ENCODE measurements at places on chromosomes 4 and X.
A peak's percentile ranks its signal among the peaks of the same experiment; 100 is the strongest.

DNA sequence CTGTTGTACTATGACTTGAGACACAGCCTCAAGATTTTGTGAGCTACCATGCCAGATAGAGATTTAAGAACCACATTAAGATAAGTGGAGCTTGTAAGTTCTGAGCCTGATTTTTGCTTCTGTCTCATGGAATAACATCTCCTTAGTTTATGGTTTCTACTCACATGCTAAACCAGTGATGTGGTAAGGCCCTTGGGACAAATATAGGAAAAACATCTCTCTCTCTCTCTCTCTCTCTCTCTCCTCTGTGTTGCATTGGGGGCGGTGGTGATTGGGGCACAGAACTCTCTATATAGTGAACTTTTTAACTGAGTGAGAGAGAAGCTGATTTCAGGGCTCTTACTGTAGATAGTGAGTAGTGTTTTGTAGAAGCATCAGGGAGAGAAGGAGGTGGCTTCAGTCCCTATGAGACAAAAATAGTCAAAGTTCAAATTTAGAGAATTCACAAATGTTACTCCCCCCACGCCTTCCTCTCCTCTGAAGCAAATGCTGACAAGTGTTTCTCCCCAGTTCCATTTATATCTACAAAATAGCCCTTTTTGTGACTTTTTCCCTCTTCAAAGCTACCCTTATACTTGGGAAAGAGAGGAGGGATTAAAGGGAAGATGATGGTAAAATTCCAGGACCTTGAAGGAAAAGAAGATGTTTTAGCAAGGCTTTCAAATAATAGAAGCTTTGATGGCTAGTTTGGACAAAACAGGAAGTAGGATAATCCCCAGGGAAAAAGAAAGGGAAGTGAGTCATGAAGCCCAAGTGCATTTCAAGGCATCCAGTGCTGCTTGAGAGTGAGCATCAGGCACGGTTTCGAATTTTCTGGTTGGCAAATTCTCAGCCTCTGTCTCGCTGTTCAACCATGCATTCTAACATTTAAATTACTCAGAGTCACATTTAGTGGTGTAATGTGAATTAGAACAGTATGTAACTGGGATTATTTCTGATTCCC is 134.3 kb upstream of the AP1S2 start:
- peak; percentile 82 for DNase-seq

- no peak for DNase-seq
These were observed 814 bp upstream of the RBM47 start for GRCh38 chr4:40630335-40631021.

GRCh38 chr4:124974152-124974551 is 261.6 kb upstream of the ANKRD50 start:
- DNase-seq = no peak

GRCh38 chrX:28205905-28206304 is 224.7 kb upstream of the DCAF8L1 start:
- no peak for DNase-seq

- DNase-seq = no peak
These were observed 1.6 kb downstream of the SLC49A3 start for GRCh38 chr4:687048-687970.

GRCh38 chr4:168383510-168383909 is 65.0 kb upstream of the DDX60 start:
- DNase-seq = no peak

DNA sequence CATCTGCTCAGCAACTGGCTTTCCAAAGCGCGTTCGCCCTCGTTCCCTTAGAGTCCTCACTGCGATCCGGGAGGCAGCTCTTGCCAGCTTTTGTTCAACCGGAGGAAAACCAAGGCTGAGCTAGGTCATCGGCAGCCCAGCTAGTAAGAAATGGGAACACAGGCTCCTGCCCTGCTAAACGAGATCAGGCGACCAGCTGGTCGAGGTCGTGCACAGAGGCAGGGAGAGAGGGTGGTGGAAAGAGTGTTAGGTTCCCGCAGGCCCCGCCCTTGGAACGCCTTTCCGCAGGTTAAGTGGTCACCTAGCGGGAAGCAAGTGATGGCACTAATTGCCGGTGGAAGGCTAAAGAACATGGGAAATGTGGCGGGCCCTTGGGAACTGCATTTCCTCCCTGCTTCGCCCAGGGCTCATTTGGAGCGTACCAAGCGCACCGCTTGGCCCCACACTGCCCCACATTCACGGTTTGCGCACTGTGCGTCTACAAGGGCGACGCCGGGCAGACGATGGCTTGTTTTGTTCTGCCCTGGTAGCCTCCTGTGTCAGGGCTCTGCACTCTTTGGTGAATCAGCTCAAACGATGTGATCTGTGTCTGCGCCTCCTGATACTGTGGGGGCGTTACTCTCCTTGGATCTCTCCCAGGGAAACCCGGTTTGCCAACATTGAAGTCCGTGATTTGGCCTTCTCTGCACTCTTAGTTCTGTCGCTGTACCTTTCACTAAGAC is 7.2 kb upstream of the PRDM8 start:
- no peak for DNase-seq

DNA sequence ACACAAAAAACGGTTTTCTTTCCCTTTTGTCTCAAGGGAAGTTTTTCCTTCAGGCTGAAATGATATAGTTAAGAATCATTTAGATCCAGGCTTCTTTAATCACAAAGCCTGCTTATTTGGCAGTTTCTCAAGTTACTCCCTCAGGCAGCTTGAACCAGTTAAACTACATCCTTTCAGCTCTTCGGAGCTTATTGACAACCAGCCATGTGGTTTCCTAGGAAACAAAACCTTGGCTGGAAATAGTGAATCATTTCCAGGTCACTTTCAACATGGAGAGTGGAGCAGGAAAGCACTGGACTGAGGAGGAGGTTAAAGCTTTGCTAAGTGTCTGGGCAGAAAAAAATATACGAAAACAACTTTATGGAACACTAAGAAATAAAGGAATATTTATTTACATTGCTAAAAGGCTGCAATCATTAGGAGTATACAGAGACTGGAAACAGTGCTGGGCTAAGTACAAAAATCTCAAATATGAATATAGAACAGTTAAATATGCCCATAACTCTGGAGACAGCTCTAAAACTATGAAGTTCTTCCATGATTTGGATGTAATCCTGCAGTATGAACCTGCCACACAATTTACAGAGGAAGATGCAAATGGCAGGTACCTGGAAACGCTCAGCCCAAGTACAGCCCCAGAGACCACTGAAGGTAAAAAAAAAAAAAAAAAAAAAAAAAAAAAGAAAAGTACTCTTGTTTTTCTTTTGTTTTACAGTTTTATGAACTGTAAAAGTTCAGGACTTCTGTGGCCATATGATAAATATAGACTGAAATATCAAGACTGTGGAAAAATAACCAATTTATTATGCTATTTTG is 23.2 kb upstream of the AASDH start:
- DNase-seq = peak; percentile 96

GRCh38 chr4:36363024-36363423 is 81.6 kb downstream of the DTHD1 start:
- DNase-seq = no peak

- peak; percentile 63 for DNase-seq
These were observed 282.2 kb downstream of the GUCY2F start for GRCh38 chrX:109199726-109200125.

- no peak for DNase-seq
These were observed 137.6 kb downstream of the NPNT start for GRCh38 chr4:106032851-106033286.

- DNase-seq = no peak
These were observed 19.0 kb downstream of the NKX6-1 start for GRCh38 chr4:84480082-84480481.

DNA sequence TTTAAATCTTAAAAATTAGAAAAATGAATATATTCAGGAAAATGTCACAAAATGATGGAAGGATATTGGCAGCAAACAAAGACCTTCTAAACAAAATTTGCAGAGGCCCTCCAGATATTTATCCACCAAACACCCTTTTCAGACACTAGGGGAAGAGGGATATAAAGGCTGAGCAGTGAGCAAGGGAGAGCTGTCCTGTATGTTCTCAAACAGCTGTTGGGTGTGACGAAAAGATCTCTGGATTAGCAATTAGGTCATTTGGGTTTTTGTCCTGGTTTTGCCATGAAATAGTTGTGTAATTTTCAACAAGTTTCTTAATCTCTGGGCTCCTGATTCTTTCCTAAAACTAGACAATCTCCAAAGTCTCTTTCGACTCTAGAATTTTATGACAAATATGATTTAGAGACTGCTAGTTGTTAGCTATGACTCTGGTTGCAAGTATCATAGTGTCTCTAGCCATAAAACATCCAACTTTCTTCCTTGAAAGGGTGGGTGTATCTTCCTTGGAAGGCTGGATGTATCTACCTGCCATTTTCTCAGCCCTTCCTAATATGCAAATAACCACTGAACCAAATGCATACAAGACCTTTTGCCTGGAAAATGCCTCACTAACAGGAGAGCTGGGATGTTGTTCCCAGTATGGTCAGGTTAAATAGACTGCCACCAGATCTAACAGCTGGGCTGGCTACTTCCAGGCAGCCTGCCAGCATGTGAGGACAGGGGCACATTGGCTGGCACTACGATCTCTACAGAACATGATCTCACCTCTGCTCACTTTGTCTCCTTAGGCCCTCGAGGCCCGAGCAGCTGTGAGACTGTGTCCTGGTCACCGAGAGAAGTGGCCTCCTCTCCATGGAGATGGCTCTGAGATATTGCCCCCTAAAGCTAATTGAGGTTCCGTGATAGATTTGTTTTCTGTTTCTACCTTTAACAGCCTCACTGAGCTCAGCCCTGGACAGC is 225.5 kb upstream of the JADE1 start:
- DNase-seq = no peak

DNA sequence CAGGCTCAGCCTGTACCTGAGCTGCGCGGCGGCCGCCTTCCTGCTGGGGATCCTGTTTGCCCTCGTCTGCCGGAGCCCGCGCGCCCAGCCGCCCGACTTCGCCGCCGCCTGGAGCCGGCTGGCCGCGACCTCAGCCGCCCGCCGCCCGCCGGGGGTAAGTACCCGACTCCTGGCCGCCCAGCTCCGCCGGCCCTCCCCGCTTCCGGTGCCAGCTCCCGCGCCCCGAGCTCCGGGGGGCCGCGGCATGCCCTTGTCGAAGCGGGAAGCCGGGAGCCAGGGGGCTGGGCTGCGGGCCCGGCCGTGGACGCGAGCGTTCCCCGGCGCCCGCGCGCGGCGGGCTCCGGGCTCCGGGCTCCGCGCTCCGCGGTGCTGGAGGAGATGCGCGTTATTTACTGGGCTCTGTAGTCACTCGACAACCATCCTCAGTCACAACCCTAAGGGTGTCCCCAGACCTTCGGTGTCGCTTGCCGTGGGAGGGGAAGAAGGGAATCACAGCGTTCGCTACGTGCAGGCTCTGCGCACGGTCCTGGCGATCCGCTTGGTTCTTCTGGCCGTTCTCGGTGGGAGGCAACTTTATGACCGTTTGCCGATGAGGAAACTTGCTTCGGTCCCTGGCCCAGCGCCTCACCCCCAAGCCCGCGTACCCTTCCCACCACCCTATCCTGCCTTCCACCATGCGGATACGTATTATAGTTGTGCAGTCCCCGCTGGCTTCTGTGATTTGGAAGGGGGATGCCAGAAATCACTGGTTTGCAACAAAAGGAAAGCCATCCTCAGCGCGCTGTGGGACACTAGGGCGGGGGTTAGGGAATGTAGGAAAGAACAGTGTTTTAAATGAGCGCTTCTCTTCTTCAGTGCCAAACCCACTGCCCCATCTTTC is 944 bp downstream of the SNX25 start:
- no peak for DNase-seq

- DNase-seq = no peak
These were observed 25.7 kb downstream of the CXCL13 start for GRCh38 chr4:77631276-77631675.

DNA sequence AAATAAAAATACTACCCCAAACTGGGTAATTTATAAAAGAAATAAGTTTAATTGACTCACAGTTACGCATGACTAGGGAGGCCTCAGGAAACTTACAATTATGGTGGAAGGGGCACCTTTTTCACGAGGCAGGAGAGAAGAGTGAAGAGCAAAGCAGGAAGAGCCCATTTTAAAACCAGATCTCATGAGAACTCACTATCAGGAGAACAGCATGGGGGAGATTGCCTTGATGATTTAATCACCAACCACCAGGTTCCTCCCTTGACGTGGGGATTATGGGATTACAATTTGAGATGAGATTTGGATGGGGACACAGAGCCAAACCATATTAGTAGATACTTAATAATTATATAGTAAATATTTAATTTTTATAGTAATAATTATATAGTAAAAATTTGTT is 10.1 kb downstream of the CISD2 start:
- no peak for DNase-seq

GRCh38 chrX:63686878-63687714 is 97.9 kb downstream of the ARHGEF9 start:
- peak; percentile 13 for DNase-seq
